ENCODE measurements at places on chromosomes 5 and 9. TPM values are rescaled to one million over a fixed set of nuclear protein-coding genes. Genes with fewer than 3 reads are reported as not detected.

DNA sequence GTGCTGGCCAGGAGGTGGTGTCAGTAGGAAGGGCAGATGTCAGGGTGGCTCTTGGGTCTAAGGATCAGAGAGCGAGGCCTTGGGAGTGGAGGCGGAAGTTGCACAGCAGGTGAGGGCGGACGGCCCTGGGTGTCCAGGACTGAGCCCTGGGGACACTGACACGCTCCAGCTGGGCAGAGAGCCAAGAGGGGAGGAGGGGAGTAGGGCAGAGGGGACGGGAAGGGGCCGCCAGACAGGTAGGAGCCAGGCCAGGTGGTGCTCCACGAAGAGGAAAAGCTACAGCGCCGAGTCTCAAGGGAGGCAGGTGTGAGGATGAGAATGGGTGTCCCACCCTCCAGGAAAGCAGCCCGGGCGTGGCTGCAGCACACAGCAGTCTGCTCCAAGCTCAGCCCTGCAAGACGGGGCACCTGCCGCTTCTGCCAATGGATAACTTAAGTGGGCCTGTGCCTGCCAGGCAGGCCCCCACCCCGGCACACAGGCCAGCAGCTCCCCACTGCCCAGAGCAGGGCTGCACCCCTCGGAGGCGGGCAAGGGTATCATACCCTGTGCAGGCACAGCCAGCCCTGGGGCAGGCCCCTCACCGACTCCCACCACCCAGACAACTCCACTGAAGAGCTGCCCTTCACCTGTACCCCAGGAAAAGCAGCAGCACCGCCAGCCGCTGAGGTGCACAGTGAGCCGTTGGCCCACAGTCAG, 4.9 kb downstream of the TPRN start:
- no peaks in the 10 kb centered on the region for H3K27me3 ChIP-seq
- H3K36me3 ChIP-seq = peaks cover 3% of the 10 kb centered on the region
- no peak overlapping the region for H3K27ac ChIP-seq
- DNase-seq = peak; percentile 56
- peaks cover 62% of the 10 kb centered on the region for H3K4me1 ChIP-seq

GRCh38 chr5:175447571-175447970, 3.6 kb upstream of the DRD1 start:
- no peaks in the 10 kb centered on the region for H3K27me3 ChIP-seq
- no peak for DNase-seq
- H3K27ac ChIP-seq = no peak overlapping the region
- H3K4me3 ChIP-seq = no peak overlapping the region

DNA sequence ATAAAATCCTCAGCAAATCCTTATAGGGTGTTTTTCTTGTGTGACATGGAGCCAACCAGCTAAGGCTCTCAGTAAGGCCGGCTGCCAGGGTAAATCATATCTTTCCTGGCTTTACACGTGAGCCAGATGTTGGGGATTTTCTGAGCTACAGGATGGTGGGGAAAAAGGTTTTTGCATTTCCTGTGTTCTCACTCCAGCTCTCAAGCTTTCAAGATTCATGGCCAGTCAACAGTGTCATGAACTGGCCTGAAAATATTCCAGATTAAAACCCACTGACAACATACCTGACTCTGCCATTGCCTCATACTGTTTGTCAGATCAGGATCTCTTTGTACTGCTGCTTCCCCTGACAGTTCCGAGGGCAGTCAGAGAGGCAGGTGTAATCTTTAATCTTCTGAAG, 306.9 kb downstream of the GLIS3 start:
- H3K27ac ChIP-seq = no peak overlapping the region
- no peaks in the 10 kb centered on the region for H3K4me1 ChIP-seq
- no peak for DNase-seq
- H3K36me3 ChIP-seq = no peaks in the 10 kb centered on the region
- H3K4me3 ChIP-seq = no peak overlapping the region

DNA sequence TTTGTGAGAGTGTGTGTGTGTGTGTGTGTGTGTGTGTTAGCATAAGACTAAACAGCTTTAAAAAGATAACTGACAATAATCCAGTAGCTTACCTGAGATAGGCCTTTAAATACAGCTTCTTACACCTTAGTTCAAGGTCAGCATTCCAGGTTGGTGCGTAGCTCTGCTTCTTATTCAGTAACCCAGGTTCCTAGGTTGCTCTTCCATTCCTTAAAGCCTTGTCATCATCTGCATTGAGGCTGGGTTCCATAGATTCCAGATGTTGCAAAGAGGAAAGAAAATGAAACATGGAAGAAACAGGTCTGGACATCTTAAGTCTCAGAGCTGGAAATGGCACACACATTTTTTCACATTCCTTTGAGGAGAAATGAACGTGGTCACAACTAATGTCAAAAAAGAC, 53.9 kb upstream of the CAMK4 start:
- H3K36me3 ChIP-seq = no peaks in the 10 kb centered on the region
- no peak overlapping the region for H3K4me3 ChIP-seq
- H3K4me1 ChIP-seq = no peaks in the 10 kb centered on the region
- DNase-seq = no peak
- H3K27me3 ChIP-seq = no peaks in the 10 kb centered on the region
- H3K27ac ChIP-seq = no peak overlapping the region

DNA sequence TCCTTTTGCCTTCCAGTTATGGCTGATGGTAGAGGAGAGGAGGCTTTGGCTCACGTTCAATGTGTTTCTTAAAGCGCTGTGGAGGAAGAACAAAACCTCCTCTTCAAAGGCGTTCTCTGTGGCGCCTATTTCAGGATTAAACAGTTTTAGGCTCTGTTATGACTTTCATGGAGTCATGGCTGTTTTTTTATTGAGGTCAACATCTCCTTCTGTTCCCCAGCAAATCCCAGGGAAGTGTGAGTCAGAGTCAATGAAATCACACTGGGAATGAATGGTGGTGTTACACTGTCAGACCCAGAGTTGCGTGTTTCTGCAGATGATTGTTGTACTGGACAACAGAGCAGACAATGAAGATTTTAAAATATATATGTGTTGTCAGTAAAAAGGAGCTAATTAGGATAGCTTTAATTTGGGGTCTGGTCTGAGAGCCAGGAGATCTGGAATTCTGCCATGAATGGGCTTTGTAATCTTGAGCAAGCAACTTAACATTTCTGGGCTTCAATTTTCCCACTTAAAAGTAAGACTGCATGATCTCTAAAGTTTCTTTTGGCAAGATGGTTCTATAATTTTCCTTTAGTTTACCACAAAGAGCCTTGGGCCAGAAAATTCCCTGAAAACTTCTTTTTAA, 240.7 kb downstream of the CSNK1G3 start:
- no peak overlapping the region for H3K4me3 ChIP-seq
- no peaks in the 10 kb centered on the region for H3K4me1 ChIP-seq
- H3K27ac ChIP-seq = no peak overlapping the region
- DNase-seq = no peak
- H3K27me3 ChIP-seq = no peaks in the 10 kb centered on the region
- H3K36me3 ChIP-seq = no peaks in the 10 kb centered on the region

- H3K4me1 ChIP-seq = no peaks in the 10 kb centered on the region
- H3K36me3 ChIP-seq = no peaks in the 10 kb centered on the region
- no peak for DNase-seq
- H3K4me3 ChIP-seq = no peak overlapping the region
- no peaks in the 10 kb centered on the region for H3K27me3 ChIP-seq
Measured at GRCh38 chr5:134043793-134044792, 39.3 kb upstream of the VDAC1 start.

GRCh38 chr5:104800440-104801048, 1238.0 kb upstream of the NUDT12 start:
- no peak overlapping the region for H3K27ac ChIP-seq
- DNase-seq = no peak
- no peaks in the 10 kb centered on the region for H3K4me1 ChIP-seq
- no peak overlapping the region for H3K4me3 ChIP-seq
- no peaks in the 10 kb centered on the region for H3K36me3 ChIP-seq

- H3K4me3 ChIP-seq = no peak overlapping the region
- DNase-seq = no peak
- H3K27ac ChIP-seq = no peak overlapping the region
- no peaks in the 10 kb centered on the region for H3K4me1 ChIP-seq
Measured at GRCh38 chr5:122498163-122498562, 186.1 kb downstream of the SNCAIP start.

- no peak overlapping the region for H3K4me3 ChIP-seq
- no peak overlapping the region for H3K27ac ChIP-seq
- H3K36me3 ChIP-seq = no peaks in the 10 kb centered on the region
Measured at GRCh38 chr5:37631939-37632338, 207.9 kb downstream of the GDNF start.

GRCh38 chr5:59522201-59522831, 371.2 kb downstream of the PDE4D start:
- H3K4me1 ChIP-seq = no peaks in the 10 kb centered on the region
- no peak overlapping the region for H3K27ac ChIP-seq
- no peak overlapping the region for H3K4me3 ChIP-seq

DDX4 gene
- total RNA-seq = not detected

SPEF2 gene
- 2.8 TPM for total RNA-seq

SET gene
- 95.6 TPM for total RNA-seq

OLFML2A gene
- total RNA-seq = 1.1 TPM

CD72 gene
- 5.7 TPM for total RNA-seq

UGT3A2 gene
- total RNA-seq = 0.17 TPM

All from liver (tissue), 10 donors.